ENCODE measurements at places on chromosomes 12 and 14.

GRCh38 chr14:69152181-69152901, 578 bp downstream of the DCAF5 start:
- peak; percentile 55 for DNase-seq

- no peak for DNase-seq
These were observed 68.6 kb downstream of the EEA1 start for GRCh38 chr12:92860521-92860920.

GRCh38 chr14:81256289-81256960, 35.7 kb upstream of the GTF2A1 start:
- no peak for DNase-seq

GRCh38 chr14:52271538-52271937, 4.0 kb downstream of the PTGDR start:
- DNase-seq: no peak

DNA sequence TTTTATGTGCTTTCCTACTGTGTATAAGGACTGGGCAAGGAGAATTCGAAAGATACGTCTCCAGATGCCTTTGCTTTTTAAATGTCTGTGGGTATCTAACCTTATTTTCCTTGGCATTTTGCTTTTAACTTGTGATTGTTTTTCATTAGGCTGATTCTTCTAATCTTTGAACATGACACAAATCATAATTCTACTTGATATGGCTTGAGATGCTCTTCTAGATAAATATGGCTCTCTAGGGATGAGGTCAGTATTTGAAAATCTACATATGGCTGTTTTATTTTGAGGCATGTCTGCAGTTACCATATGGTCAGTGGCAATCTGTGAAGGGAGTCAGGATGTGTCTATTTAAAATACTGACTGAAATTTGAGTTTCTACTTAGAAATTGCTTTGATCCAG, 139.2 kb downstream of the SLC2A13 start:
- no peak for DNase-seq

GRCh38 chr12:29681370-29681769, 102.4 kb downstream of the TMTC1 start:
- DNase-seq: no peak
